ENCODE measurements at places on chromosomes 6 and 20.

GRCh38 chr6:26088344-26088743 lies 1.1 kb downstream of the HFE start:
- DNase-seq: no peak

DNA sequence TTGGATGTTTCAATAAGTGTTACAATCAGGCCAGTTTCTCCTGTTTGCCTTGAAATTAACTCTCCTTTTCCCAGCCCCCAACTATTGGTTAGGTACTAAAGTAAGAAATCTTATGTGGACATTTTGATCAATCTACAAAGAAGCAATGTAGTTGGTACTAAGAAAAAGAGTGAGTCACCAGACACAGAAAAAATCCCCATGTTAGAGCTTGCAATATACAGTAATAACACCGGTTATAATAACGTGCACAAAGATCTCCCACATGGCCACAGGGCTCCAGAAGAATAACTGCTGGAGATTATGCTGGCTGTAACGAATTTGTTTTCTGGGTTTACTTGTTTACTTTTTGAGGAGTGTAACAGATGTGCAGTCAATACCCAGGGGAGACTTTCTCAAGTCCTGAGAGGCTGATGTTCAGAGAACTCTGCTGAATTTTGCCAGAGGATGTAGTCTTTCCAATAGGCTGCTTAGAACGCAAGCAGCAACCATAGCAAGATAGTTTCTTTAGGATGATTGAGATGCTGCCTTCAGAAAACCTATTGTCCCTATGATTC lies 166.2 kb upstream of the SPACA1 start:
- no peak for DNase-seq

DNA sequence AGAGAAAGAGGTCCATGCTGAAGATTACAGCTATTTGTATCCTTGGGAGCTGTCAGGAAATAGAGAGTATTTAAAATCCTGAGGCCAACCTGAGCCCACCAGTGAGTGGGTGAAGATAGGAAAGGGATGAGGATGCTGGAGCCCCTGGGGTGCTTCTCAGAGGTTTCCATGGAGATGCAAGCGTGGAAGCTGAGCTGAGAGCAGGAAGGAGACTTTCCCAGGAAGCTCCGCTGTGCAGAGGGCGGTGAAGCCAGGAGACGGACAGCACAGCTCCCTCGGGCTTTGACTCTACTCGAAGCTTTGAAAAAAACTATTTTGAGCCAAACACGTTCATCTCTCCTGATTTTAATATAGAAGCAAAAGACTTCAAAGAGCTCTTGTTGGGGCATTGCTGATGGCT lies 222.1 kb downstream of the SMOC2 start:
- no peak for DNase-seq

GRCh38 chr20:9214685-9215084 lies 145.8 kb downstream of the PLCB4 start:
- DNase-seq: no peak

DNA sequence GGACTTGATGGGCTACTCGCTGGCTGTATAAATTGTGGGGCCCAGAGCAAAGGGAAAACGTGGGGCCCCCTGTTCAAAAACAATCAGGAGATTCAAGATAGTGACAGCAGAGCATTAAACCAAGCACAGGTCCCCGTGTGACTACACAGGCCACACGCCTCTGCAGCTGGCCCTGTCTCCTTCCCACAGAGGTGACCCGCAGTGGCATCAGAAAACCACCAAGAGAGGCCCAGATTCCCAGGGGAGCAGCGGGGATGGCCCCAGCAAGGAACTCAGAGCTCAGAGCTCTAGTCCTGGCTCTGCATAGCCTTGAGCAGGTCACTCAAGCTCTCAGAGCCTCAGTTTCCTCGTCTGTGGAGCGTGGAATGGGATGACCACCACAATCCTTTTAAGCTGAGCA lies 57.6 kb downstream of the CPNE5 start:
- DNase-seq: no peak

DNA sequence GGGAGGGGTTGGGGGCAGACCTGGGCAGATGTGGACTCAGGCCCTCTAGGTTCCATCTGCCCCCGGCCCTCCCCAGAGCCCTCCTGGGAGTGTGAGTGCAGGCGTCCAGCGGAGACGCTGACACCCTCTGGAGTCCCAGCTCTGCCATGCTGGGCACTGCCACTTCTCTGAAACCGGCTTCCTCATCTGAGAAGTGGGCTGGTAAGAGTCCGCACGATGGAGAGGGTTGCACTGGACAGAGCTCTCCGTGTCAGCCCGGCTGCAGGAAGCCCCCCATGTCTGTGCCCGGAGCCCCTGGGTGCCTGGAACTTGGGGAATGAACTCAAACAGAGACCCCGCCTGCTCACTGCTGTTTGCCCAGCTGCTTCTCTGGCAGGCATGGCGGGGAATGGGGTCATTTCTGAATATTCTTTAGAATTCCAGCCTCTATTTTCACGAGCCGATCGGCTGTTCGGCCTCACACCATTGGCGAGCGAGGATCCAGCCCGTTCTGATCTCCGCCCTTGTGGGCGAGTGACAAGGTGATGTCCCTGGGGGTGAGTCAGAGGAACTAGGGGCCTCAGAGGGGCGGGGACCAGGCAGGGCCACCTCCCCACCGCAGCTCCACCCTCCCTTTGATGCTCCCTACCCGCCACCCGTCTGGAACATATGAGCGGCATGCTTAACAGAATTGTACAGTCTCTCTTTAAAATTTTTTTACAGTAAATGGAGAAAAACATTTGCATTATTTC lies 47.8 kb upstream of the GATA5 start:
- peak; percentile 29 for DNase-seq

Measured in activated T-helper 1 cell treated with anti-CD3 and anti-CD28 coated beads, Interleukin-2, amount 50 U/mL, for 16 hours (primary cell).